Stimulated activated CD8-positive, alpha-beta memory T cell treated with anti-CD3 and anti-CD28 coated beads, Interleukin-4, amount 100 ng/mL, for 4 hours (primary cell): ENCODE measurements at places on chromosomes 3 and 15.

DNA sequence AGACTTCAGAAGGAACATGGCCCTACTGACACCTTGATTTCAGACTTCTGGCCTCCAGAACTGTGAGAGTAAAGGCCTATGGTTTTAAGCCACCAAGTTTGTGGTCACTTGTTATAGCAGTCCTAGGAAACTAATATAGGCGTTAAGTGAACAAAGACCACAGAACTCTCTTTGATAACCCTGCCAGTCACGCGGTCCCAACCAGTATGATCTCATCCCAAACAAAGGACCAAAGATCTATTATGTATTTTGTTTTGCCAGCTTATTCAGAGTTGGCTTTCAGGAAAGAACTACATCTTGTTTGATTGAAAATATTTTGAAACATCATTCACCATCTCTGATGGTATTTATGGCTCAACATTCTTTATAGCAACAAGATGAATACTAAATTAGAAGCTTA, 294.4 kb upstream of the SLCO3A1 start:
- no peak for DNase-seq

DNA sequence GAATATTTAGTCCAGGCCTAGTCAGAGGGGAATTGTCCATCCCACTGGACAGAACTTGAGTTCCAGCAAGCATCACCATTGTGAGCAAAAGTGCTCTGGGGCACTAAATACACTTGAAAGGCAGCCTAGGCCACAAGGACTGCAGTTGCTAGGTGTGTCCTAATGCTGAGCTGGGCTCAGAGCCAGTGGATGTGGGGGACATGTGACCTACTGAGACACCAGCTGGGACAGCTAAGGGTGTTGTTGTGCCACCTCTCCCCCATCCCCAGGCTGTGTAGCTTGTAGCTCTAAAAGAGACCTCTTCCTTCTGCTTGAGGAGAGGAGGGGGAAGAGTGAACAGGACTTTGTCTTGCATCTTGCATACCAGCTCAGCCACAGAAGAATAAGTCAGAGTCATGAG, 120.9 kb downstream of the DTWD1 start:
- no peak for DNase-seq

DNA sequence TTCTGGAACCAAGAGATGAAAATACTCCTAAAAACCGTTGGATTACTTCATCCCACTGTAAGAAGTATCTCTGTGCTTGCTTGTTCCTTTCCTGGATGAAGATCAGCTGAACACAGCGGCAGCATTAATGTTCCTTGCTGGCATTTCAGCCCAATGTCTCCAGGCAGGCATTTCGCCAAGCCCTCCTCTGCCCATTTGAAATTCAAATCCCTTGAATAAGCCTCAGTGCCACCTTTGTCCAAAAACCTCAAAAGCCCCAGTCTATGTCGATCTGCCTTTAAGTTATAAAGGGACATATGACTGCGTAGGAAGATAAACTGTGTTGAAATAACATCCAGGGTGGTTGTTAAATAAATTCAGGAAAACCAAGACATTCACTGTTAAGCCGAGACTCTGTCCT, 156.8 kb upstream of the PDZRN3 start:
- DNase-seq, result no peak

DNA sequence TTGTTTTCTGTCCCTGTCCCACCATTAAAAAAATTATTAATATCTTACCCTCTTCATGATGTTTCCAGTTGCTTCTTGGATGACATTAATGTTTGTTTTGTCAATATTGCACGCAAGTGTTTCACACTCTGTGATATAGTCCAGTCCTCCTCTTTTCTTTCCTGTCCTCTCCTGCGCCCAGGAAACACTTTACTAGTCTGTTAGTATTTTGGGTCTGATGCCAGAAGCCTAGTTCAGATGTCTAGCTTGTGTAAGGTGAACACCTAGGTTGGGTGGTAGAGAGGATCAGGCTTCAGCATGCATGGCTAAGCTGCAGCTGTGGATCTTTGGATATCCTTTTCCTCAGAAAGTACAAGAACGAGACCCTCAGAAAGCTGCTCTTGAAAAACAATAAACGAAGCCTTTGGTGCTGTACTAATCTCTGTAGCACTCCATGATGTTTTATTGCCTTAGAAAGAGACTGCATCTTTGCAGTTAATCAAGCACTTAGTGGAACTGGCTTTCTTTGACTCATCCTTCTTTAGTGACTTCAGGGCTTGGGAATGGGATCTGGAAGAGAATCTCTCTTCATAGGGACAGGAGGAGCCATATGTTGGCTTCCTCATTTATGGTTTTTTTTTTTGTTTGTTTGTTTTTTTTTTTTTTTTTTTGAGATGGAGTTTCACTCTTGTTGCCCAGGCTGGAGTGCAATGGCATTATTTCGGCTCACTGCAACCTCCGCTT, 253.4 kb downstream of the LPP start:
- DNase-seq, result no peak

- no peak for DNase-seq
Measured at GRCh38 chr3:47315069-47315647, 32.4 kb downstream of the KLHL18 start.

- no peak for DNase-seq
Measured at GRCh38 chr15:81443040-81443820, 69.2 kb upstream of the TMC3 start.

- no peak for DNase-seq
Measured at GRCh38 chr3:126263971-126264370, 83.6 kb upstream of the ALDH1L1 start.

DNA sequence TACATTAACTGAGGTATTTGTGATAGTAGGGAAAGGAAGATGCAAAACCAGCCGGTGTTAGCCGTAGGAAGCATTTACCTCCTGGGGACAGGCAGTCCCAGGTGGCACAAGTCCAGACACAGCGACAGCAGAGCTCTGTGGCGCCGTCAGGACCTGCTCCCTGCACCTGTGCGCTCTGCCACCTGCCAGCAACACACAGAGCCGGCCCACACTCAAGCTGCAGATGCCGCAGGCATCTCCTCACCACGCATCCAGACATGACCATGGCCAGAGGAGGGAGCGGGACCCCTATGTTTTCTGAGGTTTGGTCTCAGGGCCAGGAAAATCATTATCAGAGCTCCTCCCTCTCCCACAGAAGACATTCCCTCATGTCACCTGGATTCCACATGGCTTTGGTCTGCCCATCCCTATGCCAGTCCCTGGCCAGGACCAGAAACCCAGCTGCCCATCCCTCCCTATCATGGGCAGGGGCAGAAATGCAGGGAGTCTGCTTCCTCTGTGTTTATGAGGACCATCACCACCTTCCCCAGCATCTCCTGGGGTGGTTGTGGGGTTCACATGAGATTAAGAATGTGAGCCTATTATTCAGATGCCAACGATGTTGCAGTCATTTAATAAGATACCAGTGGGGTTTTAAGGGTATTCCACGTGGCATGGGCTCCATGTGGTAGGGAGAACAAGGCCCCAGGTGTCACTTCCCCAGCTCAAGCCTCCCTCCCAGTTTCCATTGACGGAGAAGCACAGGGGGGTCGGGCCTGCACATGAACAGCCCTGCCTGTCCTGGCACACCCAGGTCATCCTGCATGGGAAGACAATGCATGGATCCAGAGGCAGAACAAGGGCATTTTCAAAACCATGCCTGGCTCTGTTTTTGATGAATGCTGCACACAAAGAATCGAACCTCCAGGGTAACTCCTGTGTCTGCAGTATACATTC, 251.1 kb downstream of the OCA2 start:
- no peak for DNase-seq

DNA sequence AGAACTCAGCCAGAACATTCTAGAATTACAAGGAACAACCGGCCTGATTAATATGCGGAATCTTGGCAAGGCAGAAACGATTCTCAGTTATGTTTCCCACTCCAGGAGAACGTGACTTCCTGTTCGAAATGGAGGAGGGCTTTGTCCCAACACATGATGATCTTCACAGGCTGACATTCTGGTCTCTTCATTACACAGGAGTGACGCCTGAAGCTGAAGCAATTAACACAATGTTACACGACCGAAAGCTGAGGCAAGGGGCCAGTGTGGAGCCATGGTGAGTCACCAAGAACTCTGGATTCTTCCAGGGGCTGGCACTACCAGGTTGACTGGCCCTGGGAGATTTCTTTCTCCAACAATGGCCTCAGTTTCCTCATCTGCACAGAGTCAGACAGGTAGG, 40.9 kb downstream of the RFTN1 start:
- DNase-seq, result no peak

DNA sequence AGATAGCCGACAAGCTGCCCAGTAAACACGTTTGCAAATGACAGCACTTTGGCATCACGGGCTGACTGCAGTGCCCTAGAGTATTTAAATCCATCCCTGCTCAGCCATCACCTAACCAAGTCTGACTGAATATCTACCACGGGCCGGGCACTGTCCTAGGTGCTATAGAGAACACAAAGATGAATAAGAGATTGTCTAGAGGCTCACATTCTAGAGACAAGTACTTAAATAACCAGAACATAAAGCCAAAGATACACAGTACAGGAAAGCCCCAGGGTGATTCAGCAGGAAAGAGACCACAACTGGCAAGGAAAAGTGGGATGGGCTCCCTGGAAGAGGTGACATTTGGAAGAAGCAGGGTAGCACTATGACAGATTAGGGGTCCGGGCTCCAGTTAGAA, 103.5 kb downstream of the MYLK start:
- no peak for DNase-seq

DNA sequence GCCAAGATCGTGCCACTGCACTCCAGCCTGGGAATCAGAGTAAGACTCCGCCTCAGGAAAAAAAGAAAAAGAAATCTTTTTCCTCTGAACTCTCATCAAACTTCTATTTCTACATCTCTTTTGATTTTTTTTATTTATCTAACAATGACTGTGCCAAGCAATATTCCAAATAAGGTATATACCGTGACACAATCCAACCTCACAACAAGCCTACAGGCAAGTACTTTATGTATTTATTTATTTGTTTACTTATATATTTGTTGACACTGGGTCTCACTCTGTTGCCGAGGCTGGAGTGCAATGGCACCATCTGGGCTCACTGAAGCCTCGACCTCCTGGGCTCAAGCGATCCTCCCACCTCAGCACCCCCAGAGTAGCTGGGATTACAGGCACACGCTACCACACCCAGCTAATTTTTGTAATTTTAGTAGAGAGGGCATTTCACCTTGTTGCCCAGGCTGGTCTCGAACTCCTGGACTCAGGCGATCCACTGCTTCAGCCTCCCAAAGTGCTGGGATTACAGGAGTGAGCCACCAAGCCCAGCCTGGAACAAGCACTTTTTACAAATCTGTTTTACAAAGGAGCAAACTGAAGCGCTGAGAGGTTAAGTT, 94.9 kb upstream of the CHD2 start:
- no peak for DNase-seq

GRCh38 chr15:72082176-72082575, 35.8 kb downstream of the MYO9A start:
- no peak for DNase-seq

GRCh38 chr3:87549208-87549607, 272.8 kb upstream of the POU1F1 start:
- no peak for DNase-seq

- DNase-seq, result no peak
Measured at GRCh38 chr3:12966847-12967605, 106.2 kb downstream of the IQSEC1 start.

DNA sequence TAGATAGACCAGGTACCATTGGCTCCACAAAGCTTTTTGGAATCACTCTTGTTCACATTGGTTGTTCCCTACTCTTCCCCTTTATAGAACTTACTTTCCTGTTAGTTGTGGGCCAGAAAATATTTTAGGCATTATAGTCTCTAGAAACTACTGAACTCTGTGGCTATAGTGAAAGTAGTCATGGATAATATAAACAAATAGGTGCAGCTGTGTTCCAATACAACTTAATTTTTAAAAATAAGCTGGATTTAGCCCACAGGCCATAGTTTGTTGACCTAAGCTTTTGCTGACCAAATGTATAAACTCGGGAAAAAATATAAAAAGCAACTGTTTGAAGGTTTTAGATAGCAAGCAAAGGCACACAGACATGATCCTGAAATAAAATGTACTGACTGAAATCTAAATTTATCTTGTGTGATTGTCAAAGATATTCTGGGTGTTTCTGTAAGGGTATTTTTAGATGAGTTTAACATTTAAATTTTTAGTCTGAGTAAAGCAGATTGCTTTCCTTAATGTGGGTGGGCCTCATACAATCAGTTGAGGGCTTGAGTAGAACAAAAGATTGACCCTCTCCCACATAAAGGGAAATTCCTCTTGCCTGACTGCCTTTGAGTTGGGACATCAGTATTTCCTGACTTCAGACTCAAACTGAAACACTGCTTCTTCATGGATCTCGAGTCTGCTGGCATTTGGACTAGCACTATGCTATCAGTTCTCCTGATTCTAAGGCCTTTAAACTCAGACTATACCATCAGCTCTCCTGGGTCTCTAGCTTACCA, 13.2 kb downstream of the IQCB1 start:
- no peak for DNase-seq

- no peak for DNase-seq
Measured at GRCh38 chr15:31782016-31782783, 248.1 kb upstream of the CHRNA7 start.

GRCh38 chr3:193165431-193166120, 75.4 kb upstream of the PLAAT1 start:
- DNase-seq, result no peak
